ENCODE measurements at places on chromosomes 6 and 20.
A peak's percentile ranks its signal among the peaks of the same experiment; 100 is the strongest.

- peak; percentile 93 for DNase-seq
Observed at GRCh38 chr20:21505810-21506530, 7.9 kb downstream of the NKX2-2 start.

DNA sequence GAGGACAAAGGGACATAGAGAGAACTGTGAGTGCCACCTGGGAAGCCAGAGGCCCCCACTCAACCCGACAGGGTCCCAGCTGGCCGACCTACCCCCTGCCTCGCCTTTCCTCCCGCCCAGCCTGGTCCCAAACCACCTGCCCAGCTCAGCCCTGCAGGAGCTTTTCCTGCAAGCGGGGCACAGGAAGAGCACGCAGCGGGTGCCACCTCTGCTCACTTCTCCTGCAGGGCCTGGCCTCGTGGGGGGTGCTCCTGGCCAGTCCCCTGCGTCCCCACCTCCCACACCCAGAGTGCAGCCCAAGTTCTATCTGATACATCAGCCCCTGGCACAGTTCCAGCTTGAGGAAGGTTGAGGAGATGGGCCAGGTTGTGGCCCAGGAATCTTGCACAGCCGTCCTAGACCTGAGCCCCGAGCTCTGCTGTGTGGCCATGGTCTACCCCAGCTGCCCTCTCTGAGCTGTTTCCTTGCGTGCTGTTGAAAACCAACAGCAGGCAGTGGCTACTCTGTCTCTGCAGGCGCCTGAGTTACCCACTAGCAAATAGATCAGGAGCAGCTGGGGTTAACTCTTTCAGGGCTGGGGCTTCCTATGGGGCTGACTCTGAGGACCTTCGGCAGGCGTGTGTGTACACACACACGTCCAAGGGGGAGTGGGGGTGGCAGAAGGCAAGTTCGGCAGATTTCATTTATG, 1.7 kb downstream of the NECAB3 start:
- no peak for DNase-seq

GRCh38 chr6:155861821-155862220, 406.2 kb upstream of the NOX3 start:
- DNase-seq, result no peak

GRCh38 chr20:64140956-64141355, 23.3 kb upstream of the MYT1 start:
- DNase-seq, result no peak
